Substantia nigra (tissue), 51 donors: ENCODE measurements at places on chromosomes 3 and 15.

- DNase-seq = no peak
Observed at GRCh38 chr3:194617143-194617671, 16.0 kb downstream of the TMEM44 start.

DNA sequence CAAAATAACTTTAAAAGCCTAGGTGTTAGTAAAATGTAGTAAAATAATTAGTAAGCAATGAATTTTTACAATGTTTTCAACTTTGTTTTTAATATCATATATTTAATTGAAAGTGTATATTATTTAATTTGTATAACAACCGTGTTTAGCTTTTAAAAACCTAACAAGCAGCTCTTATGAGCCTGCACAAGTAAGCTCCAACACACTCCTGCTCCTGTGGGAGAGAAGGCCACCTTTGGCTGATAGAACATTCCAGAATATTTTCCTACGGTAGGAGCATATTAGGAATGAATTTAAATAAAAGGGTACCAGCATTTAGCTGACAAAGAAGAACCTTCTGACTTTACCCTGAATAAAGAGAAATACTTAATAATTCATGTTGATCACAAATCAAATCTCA, 40.3 kb upstream of the TM4SF1 start:
- no peak for DNase-seq

GRCh38 chr15:67138891-67139855, 73.8 kb downstream of the SMAD3 start:
- no peak for DNase-seq

GRCh38 chr15:38878926-38879325, 314.3 kb upstream of the RASGRP1 start:
- no peak for DNase-seq

- no peak for DNase-seq
Observed at GRCh38 chr3:38227989-38228388, 37.6 kb upstream of the SLC22A13 start.

- no peak for DNase-seq
Observed at GRCh38 chr3:133540896-133541674, 32.4 kb upstream of the CDV3 start.

- DNase-seq = peak; percentile 61
Observed at GRCh38 chr3:197356275-197356674, 57.9 kb upstream of the DLG1 start.

GRCh38 chr3:34865346-34865745, 774.0 kb upstream of the ARPP21 start:
- DNase-seq = no peak

DNA sequence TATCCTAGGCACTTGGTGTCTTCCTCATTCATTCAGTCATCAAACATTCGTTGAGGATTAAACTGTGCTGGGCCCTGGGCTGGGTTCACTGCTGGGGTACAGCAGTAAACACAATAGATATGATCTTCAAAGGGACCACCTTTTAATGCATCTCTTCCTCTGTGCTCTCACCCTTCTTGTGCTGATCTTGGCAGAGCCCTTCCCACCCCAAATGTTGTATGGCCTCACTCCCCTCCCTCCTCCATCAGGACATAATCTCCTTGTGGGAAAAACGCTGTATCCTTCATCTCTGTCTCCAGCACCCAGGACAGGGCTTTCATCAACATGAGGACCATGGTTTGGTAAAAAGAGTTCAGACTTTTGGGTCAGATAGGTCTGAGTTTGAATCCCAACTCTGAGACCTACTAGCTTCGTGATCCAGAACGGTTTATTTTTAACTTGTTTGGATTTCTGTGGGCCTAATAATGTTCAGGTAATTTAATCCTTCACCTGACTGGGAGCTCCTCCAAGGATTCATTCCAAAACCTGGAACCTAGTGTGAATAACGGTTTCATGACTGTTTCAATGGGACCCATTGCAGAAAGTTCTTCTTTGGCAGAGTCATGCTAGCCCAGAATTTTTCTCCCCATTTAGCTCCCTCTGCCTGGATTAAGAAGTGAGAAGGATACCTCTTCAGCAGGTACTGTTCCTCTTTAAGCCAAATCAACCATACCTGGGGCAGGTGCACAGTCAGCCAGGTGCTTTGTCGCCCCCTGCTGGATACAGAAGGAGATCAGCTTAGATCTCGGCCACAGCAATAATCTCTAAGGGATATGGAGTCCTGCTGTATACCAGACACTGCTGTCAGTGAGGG, 5.2 kb upstream of the WNT7A start:
- DNase-seq = no peak

- DNase-seq = no peak
Observed at GRCh38 chr3:4332991-4333390, 29.8 kb downstream of the SETMAR start.

- DNase-seq = peak; percentile 68
Observed at GRCh38 chr3:116444819-116445310, 422 bp downstream of the LSAMP start.

- DNase-seq = no peak
Observed at GRCh38 chr15:82832601-82833361, 23.4 kb downstream of the WHAMM start.

- DNase-seq = no peak
Observed at GRCh38 chr3:125067225-125067624, 11.4 kb upstream of the HEG1 start.

- no peak for DNase-seq
Observed at GRCh38 chr3:112802338-112802737, 44.3 kb downstream of the CD200R1L start.

- no peak for DNase-seq
Observed at GRCh38 chr3:67381667-67382272, 272.6 kb downstream of the SUCLG2 start.

DNA sequence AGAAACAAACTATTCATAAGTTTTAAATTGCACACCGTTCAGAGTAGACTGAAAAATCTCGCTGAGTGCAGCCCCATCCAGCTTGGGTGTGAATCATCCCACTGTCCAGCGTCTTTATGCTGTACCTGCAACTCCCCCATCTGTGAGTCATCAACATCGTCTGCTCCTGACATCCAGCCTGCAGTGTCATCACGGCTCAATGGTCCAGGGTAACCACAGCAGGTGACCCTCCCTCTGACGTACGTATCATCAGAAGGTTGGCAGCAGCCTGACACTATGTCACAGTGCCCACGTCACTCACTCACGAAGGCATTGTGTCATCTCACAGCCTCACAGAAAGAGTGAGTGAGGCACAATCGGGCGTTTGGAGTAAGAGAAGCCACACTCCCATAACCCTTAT, 65.2 kb downstream of the TPRA1 start:
- no peak for DNase-seq

GRCh38 chr3:99175276-99175812, 273.8 kb upstream of the DCBLD2 start:
- DNase-seq = no peak

- no peak for DNase-seq
Observed at GRCh38 chr3:197189623-197190022, 108.8 kb downstream of the DLG1 start.

DNA sequence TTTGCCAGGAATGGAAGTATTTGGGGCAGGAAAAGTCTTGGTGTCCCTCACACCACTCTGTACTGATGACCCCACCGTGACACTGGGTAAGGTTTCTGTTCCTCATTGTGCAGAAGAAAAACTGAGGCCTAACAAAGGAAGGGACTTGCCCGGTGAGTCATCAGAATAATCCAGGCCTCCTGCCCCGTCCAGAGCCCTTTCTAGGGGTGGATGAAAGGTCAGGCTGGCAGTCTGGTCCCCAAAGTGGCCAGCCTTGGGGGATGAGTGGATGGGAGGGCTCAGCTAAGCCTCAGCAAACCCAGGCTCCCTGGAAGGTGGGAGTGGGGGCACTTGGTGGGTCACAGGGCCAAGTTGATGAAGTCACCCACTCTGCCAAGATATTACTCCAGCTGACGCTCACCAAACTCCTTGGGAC, 2.3 kb upstream of the DNAH1 start:
- no peak for DNase-seq

GRCh38 chr15:30992249-30992864, 929 bp upstream of the MTMR10 start:
- DNase-seq = no peak

DNA sequence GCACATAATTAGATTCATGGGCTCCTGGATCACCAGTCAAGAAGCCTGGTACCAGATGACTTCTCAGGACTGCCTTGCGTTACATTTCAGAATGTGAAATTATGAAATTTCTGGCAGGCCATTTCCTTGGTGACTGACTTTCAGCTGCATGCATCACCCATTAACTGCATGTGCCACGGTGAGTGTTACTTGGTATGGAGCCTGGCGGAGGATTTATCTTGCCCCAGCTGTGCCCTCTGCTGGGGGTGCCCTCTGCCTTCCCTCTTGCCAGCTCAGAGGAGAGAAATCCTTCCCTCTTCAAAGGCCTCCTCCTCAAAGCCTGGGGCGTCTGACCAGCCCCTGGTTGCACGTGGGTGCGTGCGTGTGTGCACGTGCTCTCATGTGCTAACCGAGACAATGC, 57.7 kb upstream of the CTSH start:
- no peak for DNase-seq

- DNase-seq = peak; percentile 24
Observed at GRCh38 chr3:71725271-71725991, at the start of gene EIF4E3. Gene EIF4E3 (minus strand): TSS chr3:71725402. CDS start chr3:71725367, 35 bp downstream.

- no peak for DNase-seq
Observed at GRCh38 chr3:62144482-62144881, 228.9 kb downstream of the FEZF2 start.

DNA sequence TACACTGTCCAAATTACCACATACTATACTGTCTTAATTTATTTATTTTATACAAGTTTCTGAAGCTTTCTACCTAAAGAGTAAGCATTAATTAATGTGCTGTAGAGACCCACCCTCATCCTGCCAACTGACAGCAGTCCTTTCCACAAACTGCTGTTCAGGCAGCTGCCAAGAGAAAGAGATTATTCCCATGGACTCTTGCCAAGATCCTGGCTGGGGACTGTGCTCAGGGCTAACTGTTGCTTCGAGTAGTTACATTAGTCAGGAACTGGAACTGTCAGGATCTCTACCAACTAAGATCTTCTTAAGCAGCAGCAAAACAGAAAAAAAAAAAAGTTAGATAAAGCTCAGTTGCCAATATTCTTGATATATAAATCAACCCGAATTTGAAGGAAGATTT, 398.8 kb downstream of the MECOM start:
- no peak for DNase-seq

- no peak for DNase-seq
Observed at GRCh38 chr3:50290161-50290641, 2.0 kb downstream of the IFRD2 start.

- no peak for DNase-seq
Observed at GRCh38 chr3:61877359-61878138, 316.2 kb downstream of the PTPRG start.

GRCh38 chr3:115186351-115187148, 39.5 kb upstream of the ZBTB20 start:
- DNase-seq = no peak

DNA sequence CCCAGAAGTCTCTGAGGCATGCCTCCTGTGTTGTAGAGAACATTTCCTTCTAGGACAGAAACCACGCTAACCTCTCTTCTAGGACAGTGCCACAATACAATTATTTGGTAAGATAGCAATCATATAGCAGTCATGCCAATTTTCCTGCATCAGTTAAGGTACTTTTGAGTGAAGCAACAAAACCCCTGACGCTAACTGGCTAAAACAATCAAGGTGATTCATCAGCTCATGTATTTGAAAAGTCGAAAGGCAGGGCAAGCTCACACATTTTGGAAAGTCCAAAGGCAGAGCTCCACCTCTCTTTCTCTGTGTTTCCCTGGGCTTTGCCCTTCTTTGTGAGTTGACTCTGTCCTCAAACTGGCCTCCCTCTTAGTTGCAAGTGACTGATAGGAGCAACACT, 10.1 kb downstream of the TERC start:
- DNase-seq = no peak

DNA sequence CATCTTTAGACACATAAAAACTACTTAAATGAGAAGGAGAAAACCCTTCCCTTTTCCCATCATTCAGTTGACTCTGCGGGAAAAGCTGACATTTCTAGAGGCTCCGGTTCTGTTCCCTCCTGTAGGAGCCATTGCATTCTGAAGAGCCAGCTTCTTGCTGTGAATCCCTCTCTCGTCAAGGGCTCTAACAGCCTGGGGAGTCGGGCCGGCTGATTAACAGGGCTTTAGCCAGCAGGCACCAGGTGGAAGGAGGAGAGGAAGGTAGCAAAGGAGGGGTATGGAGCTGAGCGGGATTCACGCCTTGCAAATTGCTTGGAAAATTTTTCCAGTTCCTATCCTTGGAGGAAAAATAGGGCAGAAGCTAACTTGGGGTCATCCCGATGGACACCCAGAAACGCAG, 108.3 kb upstream of the UBE2E1 start:
- DNase-seq = no peak

- peak; percentile 30 for DNase-seq
Observed at GRCh38 chr3:48546203-48546829, 10.3 kb downstream of the PFKFB4 start.

- no peak for DNase-seq
Observed at GRCh38 chr3:83523470-83524073, 1435.2 kb upstream of the CADM2 start.

GRCh38 chr3:9729419-9729818, 2.1 kb upstream of the BRPF1 start:
- DNase-seq = no peak

DNA sequence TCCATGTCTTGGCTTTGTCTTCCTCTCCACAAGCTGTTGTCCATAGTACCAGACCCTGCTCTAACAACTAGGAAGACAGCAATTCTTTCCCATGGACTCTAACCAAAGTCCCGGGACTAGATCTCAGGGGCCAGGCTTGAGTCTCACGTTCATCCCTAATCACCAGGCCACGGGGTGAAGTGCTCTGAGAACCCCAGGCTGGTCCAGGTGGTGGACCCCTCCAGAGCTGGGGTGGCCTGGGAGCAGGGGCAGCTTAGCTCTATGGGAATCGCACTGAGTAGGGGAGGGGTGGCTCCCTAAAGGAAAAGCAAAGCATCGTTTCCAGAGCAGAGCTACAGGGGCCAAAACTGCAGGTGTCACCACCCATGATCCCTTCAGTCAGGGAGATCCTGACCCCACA, 150.9 kb downstream of the TPRA1 start:
- no peak for DNase-seq

DNA sequence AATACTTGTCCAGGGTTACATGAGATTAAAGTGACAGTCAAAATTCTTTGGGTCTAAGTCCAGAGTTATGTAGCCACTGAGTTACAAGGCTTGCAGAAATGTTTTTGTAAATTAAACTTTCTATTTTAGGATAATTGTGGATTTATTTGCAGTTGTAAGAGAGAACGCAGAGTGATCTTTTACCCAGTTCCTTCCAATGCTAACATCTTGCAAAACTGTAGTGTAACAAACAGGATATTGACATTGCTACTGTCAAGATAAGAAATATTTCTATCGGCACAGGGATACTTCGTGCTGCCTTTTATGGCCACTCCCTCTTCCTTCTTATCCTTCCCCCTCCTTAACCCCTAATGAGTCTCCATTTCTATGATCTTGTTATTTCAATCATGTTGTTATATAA, 1022.9 kb downstream of the MCTP2 start:
- DNase-seq = no peak

- no peak for DNase-seq
Observed at GRCh38 chr15:69979783-69980182, 117.9 kb downstream of the TLE3 start.

DNA sequence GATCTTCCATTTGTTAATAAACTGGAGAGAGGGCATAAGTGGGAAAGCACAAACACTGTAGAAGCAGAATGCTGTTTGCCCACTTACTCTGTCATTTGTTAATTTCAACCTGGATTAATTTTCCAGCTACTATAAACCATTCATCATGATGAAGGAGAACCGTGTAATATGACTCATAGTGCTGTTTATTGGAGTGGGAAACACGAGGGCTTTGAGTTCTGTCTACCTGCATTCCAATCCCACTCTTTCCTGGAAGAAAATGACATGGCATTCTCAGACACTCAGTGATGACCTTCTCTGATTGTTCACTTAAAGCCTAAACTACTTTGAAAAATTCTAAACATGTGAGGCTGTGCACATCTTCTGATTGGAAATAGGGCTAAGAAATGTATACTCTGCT, 826.7 kb downstream of the AGBL1 start:
- DNase-seq = no peak
